Gastrocnemius medialis (tissue), 4 donors: ENCODE measurements at places on chromosomes 5 and 9.

DNA sequence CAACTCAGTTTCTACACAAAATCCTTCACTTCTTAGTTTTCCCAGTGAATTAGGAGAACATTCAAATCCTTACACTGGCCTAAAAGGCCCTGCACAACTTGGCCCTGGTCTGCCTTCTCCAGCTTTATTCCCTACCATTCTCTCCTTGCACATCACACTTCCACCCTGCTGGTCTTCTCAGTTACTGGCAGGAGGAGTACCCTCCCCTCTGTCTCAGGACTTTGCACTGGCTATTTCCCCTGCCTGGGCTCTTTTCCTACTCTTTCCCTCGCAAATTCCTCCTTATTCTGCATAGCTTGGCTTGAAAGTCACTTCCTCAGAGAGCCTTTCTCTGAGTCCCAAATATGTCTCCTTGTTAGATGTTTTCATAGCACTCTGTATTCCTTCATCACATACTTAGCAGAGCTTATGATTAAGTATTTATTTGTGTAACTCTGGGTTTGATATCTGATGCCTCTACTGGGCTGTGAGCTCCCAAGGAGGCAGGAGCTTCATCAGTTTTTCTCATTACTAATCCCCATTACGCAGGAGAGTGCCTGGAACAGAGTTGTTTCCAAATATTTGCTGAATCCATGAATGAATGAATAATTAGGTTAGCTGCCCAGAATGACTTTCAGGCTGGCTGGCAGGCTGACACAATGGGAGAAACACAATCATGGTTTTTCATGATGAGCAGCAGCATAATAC, 159.8 kb upstream of the KLF9 start:
- no peak for DNase-seq

- no peak for DNase-seq
Measured at GRCh38 chr9:81661339-81661738, 28.0 kb downstream of the TLE1 start.

DNA sequence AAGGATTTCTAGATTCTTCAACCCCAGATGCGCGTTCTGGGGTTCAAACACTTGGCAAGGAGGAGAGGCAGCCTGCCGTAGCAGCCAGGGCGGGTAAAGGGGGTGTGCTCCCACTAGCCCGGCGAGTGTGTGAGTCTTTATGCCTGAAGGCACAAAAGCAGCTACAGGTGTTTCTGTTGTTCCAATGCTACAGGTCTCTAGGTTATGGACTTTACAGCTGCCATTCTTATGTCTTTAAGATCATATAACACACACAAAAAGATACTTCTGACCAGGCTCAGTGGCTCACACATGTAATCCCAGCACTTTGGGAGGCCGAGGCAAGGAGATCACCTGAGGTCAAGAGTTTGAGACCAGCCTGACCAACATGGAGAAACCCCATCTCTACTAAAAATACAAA, 133.6 kb upstream of the RETREG1 start:
- no peak for DNase-seq

DNA sequence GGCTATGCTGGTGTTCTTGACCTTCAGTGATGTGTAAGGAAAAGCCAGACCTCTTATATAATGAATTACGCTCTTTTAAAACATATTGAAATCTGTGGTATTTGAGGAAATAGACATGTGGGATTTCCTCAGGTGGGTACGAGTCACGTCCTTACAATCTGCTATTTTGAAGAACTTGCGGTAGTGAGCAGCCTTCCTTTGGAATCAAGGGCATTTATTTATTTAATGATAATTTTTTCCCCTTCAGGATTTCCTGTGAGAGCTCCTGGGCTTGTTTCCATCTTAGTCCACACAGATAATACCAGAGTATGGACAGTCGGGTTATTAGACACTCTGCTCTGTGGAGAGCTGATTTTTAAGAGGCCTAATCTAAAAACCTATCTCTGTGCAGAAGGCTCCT, 167.9 kb downstream of the ARHGEF28 start:
- no peak for DNase-seq

GRCh38 chr9:127280880-127281660, 16.5 kb downstream of the GARNL3 start:
- no peak for DNase-seq

DNA sequence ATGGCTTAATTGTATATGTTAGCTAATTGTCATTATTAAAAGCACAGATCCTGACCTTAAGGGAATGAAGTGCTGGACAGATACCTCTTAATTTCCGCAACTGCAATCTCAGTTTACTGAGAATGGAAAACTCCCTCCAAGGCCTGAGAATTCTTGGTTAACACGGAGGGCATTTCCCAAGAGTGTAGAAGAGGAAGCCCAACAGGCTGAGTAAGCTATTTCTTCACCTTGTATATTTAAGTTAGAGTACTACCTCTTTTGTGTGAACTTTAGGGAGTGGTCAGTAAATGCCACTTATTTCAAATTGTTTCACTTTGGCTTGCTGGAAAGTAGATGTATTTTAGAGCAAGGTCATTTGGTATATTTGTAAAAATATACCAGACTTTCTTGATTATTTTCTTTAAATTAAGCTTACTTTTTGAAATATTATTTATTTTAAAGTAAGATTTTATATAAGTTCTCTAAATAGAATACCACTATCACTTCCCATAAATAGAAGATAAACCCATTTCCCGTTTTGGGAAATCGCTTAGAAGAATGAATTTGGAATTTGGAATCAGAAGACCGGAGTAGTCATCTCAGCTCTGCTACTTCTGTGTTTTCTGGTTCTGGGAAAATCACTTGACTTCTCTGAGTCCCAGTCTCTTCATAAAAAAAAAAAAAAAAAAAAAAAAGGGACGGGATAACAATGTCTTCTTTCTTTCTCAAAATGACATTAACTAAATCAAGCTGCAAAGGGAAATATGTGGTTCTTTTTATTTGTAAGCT, 26.0 kb upstream of the C9orf72 start:
- DNase-seq: no peak

DNA sequence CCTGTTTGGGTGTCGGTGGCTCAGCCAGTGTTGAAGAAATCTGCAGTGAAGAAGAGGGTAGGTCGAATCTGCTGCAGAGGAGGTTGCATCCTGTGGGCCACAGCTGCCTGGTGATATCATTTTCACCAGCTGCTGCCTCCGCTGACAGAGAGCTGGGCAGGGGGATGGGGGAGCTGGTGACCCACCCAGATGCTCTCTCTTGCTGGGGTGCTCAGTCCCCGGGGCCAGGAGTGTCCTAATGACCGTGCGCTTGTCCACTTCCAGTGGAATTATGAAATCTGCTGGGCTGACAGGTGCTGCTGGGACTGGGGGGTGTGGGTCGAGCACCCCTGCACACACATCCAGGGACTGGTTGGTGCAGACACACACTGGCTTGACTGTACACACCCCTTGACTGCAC, 83.2 kb upstream of the IRX4 start:
- no peak for DNase-seq

GRCh38 chr5:38994324-38994927, 79.8 kb downstream of the RICTOR start:
- peak; percentile 24 for DNase-seq

DNA sequence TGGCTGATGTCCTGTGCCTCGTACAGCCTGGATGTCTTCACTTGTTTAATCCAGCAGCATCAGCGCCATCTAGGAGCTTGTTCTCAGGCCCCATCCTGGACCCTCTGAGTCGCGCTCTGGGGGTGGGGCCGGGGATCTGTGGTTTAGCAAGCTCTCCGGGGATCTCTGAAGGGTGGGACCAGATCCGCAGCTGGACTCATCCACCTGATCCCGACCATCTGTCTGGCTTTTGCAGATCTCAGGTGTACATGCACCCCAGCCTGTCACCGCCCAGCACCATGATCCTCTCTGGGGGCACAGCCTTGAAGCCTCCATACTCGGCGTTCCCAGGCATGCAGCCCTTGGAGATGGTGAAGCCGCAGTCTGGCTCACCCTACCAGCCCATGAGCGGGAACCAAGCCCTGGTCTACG, 15.1 kb upstream of the POMT1 start:
- no peak for DNase-seq

- DNase-seq: no peak
Measured at GRCh38 chr5:157602505-157602904, 26.9 kb upstream of the ADAM19 start.

DNA sequence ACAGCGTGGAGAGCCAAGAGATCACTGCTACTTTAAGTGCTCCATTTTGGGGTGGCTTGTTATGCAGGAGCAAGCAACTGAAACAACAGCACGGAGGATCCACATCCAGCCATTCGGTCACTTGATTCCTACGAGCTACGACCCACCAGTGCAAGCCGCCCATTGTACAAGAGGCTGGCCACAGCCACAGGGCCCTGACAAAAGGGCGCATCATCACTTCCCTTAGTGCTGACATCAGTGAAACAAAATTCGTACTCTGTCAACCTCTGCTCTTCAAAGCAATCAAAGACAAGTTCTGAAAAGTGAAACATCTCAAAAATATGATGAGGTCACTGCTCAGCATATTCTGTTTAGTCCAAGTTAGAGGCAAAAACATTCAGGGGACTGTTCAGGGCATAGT, 168.4 kb downstream of the GADD45G start:
- no peak for DNase-seq

DNA sequence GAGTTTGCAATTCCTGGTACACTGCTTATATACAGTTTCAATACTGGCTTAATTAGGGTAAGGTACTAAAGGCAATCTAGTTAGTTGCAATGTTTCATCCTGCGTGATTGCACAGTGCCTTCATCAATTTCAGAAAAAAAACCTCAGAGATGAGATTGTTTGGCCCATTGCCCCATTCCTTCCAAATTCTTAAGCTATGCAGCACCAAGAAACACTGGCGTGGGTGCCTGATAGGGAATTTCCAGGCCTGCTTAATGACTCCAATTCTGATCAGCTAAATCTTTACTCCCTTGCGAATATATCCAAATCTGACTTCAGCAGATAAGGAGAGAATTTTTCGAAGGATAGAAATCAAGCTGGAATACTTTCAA, 35.9 kb upstream of the GAS1 start:
- no peak for DNase-seq

GRCh38 chr9:89541798-89542197, 43.9 kb upstream of the SEMA4D start:
- no peak for DNase-seq

- DNase-seq: peak; percentile 43
Measured at GRCh38 chr9:83622433-83622938, 457 bp upstream of the IDNK start.

- DNase-seq: no peak
Measured at GRCh38 chr5:133957591-133957990, 10.8 kb downstream of the C5orf15 start.

GRCh38 chr9:134868751-134869553, 11.7 kb upstream of the FCN2 start:
- no peak for DNase-seq

- DNase-seq: no peak
Measured at GRCh38 chr5:98163796-98164493, 609.5 kb upstream of the RGMB start.

- no peak for DNase-seq
Measured at GRCh38 chr5:59421986-59422941, 471.3 kb downstream of the PDE4D start.

- no peak for DNase-seq
Measured at GRCh38 chr5:329121-329735, 7.7 kb downstream of the AHRR start.

- no peak for DNase-seq
Measured at GRCh38 chr9:38235244-38235643, 157.3 kb upstream of the ALDH1B1 start.

DNA sequence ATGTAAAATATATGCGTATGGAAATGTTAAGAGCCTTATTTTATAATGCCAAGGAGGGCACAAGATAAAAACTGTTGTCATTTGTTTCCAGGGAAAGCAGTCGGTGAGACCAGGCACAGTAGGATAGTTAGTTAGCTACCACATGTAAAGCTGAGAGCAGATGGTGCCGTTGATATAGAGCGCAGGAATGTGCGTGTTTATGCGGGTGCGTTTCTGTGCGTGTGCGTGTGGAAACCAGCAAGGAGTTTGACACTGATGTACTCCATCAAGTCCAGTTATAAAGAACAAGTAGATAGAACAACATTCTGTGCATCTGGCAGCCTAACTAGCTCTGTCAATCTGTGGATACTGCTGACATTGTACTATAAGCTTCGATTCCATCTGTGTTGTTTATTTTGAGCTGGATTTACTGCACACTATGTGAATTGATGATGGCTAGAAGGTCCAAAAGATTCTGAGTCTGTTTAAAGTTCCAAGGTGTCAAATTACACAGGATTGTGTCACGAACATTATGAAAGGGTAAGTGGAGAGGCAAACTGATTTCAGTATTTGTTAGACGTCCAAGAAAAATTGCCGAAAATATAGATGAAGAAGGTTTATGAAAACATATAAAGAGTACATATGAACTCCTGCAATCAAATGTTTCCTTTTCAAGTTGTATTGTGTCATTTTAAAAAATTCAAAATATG, 494.9 kb upstream of the MEF2C start:
- DNase-seq: no peak

DNA sequence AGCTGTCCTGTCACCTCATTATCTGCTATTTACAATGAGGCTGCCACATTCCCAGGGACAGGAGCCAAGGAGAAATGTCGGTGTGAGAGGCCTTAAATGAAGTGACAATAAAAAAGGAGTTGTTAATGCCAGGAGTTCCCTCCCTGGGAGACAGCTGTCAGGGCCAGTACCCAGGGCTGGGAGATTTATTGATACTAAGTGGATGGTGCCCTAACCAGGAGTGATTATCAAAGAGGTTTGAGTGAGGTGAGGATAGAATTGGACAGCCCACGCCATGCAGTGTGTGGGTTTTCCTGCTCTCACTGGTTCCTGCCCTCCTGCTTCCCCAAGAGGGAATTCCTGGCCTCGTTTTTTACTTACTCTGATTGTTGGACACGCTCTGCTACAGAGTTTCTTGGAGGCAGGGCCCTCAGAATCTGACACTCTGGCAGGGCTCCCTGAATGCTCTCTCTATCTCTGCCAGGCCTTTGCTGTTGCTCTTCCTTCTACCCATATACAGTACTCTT, 150.8 kb downstream of the GRIA1 start:
- no peak for DNase-seq

- no peak for DNase-seq
Measured at GRCh38 chr5:140988100-140988499, 21.8 kb downstream of the PCDHAC2 start.

GRCh38 chr9:5902377-5902776, 11.7 kb downstream of the MLANA start:
- no peak for DNase-seq

GRCh38 chr9:99266255-99267023, 44.4 kb downstream of the SEC61B start:
- peak; percentile 81 for DNase-seq

- DNase-seq: no peak
Measured at GRCh38 chr5:23820765-23821471, 313.5 kb downstream of the PRDM9 start.

GRCh38 chr9:32603914-32604852, 31.2 kb upstream of the NDUFB6 start:
- no peak for DNase-seq
